NT2/D1 (cell line): ENCODE measurements at places on chromosomes 4 and X.

DNA sequence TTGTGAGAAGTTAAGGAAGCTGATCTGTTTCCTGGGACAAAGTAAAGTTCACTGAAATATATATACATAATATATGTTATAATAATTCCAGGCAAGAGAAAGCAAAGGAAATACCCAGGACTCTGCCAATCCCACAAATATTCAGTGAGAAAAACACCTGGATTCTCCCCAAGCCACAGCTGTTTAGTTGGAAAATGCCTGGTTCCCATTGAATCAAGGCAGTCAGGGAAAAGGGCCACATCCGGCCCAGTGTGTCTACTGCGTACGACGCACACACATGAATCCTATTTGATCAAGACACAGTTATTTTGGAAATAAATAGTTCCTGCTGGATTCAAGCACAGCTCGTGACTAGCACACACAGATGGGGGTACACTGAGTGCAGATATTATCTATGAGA lies 6.3 kb upstream of the DCHS2 start:
- no peak for DNase-seq

GRCh38 chrX:102860235-102860634 lies 76.8 kb upstream of the RAB40AL start:
- no peak for DNase-seq

GRCh38 chr4:186105647-186106321 lies 1.3 kb downstream of the FAM149A start:
- no peak for DNase-seq

- no peak for DNase-seq
These were observed 235.2 kb upstream of the FAT1 start for GRCh38 chr4:186958726-186959350.

- DNase-seq = peak; percentile 15
These were observed 106.7 kb downstream of the ARHGAP6 start for GRCh38 chrX:11558972-11559371.

GRCh38 chr4:186068581-186069348 lies at the start of gene TLR3:
Gene TLR3 (plus strand): TSS chr4:186069156. CDS start chr4:186076620, 7,464 bp downstream.
- no peak for DNase-seq

DNA sequence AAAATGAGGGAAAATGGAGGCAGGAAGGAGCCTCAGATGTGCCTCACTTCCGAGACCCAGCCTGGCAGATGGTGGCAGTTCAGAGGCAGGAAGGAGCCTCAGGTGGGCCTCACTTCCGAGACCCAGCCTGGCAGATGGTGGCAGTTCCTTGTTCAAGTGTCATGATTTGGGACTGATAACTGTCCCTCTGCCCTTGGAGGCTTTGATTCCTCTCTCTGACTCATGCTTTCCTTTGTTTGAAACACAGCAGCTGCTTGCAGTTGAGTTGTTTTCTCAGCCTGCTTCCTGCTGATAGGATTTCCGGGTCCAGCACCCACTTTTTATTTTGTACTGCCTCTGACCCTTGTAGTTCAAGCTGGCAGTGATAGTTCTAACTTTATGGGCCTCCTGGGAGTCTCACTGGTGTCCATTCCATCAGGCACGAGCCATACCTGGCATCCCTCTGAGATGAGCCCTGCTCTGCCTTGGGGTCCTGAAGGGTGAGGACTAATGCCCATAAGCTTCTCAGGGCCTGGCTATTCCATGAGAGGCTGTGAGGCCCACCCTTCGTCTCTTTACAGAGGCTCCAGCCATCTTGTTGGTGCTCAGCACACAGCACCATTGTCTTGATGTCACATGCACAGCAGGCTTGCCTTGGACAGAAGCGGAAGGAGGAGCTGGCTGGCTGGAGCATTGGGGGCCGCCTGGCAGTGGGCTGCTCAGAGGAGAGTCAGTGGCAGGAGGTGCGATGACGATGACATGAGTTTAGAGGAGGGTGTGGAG lies 13.0 kb downstream of the RGS12 start:
- DNase-seq = no peak

DNA sequence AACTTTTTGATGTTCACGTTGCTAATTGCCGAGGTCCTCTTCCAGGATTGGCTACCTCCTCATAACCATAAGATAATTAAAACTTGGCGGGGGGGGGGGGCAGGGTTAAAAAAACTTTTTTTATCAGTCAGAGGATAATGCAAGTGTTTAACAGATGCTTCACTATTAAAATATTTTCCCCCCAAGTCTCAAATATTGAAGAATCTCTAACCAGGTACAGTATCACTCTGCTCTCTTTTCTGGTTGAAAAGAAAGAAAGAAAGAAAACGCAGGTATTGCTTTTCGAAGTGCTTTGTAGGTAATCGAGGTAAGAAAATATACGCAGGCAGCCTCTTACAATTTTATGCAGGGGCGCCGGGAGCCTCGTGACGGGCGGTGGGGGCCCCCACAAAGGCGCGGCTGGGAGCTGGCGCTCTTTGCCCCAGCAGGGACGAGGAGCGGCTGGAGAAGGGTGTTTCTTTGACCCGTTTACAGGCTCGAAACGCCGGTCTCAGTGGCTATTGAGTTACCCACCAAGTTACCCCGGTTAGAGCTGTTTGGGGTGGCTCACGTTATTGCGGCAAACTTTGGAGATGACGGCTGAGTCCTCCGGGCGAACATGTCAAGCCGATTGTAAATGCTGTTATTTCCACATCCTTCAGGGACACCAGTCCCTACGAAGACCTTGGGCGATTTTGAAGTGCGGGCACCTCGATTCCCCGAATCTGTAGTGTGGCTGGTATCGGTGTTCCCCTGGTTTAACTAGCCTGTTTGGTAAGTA lies 477 bp upstream of the HAND2 start:
- no peak for DNase-seq

- no peak for DNase-seq
These were observed 36.9 kb downstream of the ARAP2 start for GRCh38 chr4:36207367-36207766.

DNA sequence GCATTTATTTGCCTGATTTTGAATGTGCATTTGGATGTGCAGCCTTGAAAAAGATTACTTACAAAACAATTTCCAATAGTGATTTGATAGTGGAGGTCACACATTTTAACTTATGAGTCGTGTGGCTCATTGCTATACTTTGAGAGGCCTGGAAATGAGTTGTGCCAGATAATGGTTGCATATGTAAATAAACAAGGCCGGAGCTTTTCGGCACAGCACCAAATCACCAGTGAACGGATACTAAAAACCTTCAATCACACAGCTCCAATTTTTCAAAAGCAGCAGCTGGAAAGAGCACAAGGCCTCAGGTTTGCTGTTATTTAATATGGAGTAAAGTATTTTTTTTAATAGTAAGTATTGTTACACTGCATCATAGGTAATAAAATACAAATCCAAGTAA lies 57.2 kb downstream of the NPY5R start:
- DNase-seq = no peak

GRCh38 chrX:139200346-139200745 lies 330.2 kb upstream of the F9 start:
- no peak for DNase-seq

GRCh38 chr4:12881945-12882584 lies 602.1 kb downstream of the RAB28 start:
- no peak for DNase-seq

DNA sequence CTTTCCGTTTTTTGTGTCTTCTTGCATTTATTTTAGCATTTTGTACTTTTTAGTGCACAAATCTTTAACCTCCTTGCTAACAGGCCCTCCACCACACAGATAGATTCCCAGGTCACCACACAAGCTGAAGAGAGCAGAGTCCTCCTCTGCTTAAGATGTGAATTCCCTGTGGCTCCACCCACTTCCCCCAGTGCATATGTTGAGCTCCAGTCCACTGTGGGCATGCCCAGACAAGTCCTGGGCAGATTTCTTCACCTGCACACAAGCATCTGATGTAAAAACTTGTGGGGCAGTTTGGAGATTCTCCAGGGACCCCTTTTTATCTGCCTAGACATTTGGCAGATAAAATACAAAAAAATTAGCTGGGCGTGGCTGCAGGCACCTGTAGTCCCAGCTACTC lies 19.8 kb upstream of the PASD1 start:
- no peak for DNase-seq

- no peak for DNase-seq
These were observed 441.2 kb downstream of the CENPC start for GRCh38 chr4:67104145-67104544.

DNA sequence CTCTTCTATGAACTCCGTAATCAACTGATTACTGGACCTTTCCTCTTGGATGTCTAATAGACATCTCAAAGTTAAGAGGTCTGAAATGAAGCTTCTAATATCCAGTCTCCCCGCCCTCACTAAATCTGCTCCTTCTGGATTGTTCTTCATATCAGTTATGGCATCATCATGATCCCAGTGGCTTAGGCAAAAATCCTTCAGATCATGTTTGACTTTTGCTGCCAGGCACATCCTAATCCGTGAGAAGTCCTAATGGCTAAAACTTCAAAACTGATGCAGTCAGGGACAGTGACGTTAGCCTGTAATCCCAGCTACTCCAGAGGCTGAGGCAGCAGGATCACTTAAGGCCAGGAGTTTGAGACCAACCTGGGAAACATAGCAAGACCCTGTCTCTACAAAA lies 55.1 kb upstream of the GUCY1A1 start:
- no peak for DNase-seq

- DNase-seq = no peak
These were observed 27.2 kb downstream of the NOP14 start for GRCh38 chr4:2935762-2936743.

DNA sequence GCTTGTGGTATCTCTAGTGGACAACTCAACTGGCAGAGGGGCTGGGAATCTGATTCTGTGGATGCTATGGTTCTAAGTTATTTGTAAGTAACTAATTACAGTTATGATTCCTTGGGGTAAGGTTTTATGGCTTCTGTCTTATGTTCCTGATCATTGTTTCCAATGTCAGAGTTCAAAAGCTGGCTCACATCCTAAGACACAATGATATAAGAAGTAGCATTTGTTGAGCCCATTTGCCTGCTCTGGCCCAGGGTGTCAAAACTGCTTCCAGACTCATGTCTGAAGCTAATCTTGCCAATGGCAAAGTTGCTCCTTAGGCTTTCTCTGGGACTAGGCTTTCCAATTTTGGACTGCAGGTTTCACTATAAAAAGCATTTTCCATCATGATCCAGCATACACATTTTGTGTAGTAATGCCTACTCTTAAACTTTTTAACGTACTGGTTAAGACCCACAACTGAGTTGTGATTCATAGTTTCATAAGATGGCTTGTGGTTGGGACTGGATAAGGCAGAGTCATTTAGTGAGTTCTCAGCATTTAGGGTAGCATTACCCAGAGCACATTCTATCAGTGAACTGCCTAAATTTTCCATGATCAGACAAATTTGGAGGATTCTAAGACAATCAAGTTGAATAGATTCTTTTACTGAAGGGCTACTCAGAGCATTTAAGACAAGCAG lies 50.0 kb downstream of the CCNI start:
- no peak for DNase-seq

DNA sequence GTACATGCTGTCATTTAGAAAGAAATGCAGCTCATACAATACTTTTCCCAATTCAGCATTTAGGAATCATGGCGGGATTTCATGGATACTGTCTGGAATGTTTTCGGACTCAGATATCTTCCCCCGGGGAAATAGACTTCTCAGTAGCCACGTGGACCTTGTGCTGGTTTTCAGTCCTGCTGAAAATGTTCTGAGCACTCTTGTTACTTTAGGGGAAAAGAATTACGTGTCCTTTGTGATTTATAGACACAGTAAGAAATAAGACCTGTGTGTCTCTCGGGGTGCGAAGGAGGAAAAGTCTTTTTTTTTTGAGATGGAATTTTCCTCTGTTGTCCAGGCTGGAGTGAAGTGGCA lies 3.8 kb downstream of the CD99 start:
- no peak for DNase-seq

DNA sequence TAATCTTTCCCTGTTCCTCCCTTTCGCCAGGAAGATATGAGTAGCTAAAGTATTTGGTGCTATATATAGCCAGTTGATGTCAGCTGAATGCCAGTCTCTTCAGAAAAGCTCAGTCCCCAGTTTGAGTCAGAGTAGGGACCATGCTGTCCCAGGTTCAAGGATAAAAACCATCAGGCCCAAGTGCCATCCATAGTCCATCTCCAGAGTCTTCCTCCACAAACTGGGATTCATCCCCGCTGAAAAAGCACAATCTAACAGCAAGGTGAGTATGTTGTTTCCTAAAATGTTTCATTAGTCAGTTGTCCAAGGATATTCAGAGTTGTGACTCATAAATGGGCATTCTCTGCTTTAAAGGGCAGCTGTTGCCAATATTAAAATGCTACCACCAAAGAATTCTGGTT lies at the start of gene MYOZ2:
TSS of gene MYOZ2 (plus strand) at position 112 of the 401 bp plus-strand sequence. CDS start 694 bp downstream, outside the sequence.
- no peak for DNase-seq
